ENCODE measurements at places on chromosomes 5 and 9.

- no peaks in the 10 kb centered on the region for H3K4me1 ChIP-seq
- H3K27me3 ChIP-seq: no peaks in the 10 kb centered on the region
- no peak for DNase-seq
- no peaks in the 10 kb centered on the region for H3K36me3 ChIP-seq
- no peak overlapping the region for H3K27ac ChIP-seq
Measured at GRCh38 chr9:3922846-3923245, 377.0 kb downstream of the GLIS3 start.

- H3K27ac ChIP-seq: no peak overlapping the region
- H3K4me1 ChIP-seq: peaks cover 12% of the 10 kb centered on the region
- H3K36me3 ChIP-seq: no peaks in the 10 kb centered on the region
- DNase-seq: no peak
- H3K27me3 ChIP-seq: peaks cover 2% of the 10 kb centered on the region
Measured at GRCh38 chr9:698276-698675, 143.2 kb upstream of the DMRT1 start.

DNA sequence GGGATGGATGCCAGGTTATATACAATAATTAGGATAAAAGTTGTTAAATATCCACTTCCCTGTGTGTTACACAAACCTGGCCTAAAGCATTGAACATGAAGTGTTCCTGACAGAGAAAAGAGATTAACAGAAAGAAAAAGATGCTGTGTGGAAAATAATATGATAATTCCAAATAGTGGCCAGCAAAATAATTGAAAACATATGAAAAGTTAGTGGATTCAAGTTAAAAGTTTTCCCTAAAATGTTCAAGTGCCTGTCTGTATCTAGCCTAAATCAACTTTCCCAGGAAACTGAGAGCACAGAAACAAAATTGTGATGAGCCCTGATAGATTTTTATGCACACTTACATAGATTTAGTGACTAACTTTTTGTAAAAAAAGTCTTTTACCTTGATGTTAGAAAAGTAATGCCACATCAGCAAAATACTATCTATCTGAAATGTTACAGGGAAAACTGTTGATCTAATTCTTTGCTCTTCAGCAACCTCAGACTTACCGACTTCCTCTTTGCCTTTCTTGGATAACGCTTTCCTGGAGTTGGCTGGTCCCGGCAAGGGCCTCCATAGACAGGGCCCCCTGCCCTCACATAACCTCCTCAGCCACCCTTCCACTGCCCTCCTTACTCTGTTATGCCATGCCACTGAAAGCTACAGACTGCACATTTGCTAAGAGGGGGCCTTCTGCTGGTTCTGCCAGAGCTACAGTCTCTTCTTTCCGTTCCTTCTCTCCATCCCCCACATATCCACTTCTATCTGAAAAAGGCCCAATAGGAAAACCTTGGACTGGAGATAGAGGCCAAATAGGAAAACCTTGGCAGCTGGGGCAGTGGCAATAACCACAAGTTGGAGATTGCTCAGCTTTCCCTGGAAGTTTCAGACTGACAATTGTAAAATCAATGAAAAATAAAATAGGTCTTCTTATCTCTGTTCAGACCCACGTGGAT, 44.4 kb downstream of the ZNF474 start:
- H3K4me3 ChIP-seq: no peak overlapping the region
- no peaks in the 10 kb centered on the region for H3K4me1 ChIP-seq
- H3K36me3 ChIP-seq: no peaks in the 10 kb centered on the region
- DNase-seq: no peak
- no peak overlapping the region for H3K27ac ChIP-seq

DNA sequence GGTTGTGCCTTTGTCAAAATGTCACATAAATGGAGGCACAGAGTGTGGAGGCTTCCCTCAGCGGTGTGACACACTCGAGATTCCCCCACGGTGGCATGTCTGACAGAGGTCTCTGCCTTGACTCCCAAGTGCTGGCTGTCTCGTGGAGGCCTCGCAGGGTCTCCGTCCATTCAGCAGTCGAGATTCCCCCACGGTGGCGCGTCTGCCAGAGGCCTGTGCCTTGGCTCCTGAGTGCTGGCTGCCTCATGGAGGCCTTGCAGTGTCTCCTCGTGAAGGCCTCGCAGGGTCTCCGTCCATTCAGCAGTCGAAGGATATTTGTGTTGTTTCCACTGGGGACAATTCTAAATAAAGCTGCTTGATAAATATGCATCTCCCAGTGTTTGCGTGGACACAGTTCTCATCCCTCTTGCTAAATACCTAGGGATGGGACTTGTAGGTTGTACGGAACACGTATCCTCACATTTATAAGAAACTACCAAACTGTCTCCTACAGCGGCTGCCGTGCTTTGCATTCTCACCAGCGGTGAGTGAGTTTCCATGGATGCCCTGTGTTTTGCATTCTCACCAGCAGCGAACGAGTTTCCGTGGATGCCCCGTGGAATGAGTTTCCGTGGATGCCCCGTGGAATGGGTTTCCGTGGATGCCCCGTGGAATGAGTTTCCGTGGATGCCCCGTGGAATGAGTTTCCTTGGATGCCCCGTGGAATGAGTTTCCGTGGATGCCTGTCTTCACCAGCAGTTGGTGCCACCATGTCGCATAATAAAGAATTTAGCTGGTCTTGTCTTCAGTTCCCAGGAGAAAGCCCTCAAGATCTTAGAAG, 25.8 kb downstream of the PNPLA7 start:
- no peaks in the 10 kb centered on the region for H3K36me3 ChIP-seq
- DNase-seq: no peak
- peaks cover 6% of the 10 kb centered on the region for H3K27me3 ChIP-seq
- peaks cover 5% of the 10 kb centered on the region for H3K4me1 ChIP-seq
- H3K27ac ChIP-seq: no peak overlapping the region

DNA sequence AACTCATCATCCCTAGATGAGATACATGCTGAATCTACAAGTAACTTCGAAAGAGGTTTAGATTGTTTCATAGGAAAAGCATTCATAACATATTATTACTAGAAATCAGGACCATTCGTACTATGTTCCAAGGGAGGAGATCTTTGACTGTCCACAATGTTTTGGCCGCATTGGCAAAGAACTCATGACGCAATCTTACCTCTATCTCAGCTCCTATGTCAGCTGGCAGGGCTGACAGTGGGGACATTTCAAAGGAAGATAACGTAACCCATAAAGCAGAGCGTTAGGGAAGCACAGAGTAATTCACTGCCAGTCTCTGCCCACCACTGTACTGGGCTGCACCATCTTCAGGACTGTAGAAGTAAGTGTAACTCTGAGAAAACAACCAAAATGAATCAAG, 69.7 kb downstream of the EFNA5 start:
- H3K27me3 ChIP-seq: peaks cover 13% of the 10 kb centered on the region
- DNase-seq: no peak
- H3K4me3 ChIP-seq: no peak overlapping the region
- no peaks in the 10 kb centered on the region for H3K36me3 ChIP-seq
- no peaks in the 10 kb centered on the region for H3K4me1 ChIP-seq

GRCh38 chr9:758146-758545, 83.4 kb upstream of the DMRT1 start:
- no peak for DNase-seq
- peaks cover 1% of the 10 kb centered on the region for H3K36me3 ChIP-seq
- no peak overlapping the region for H3K27ac ChIP-seq
- H3K4me1 ChIP-seq: peaks cover 42% of the 10 kb centered on the region
- H3K4me3 ChIP-seq: no peak overlapping the region

DNA sequence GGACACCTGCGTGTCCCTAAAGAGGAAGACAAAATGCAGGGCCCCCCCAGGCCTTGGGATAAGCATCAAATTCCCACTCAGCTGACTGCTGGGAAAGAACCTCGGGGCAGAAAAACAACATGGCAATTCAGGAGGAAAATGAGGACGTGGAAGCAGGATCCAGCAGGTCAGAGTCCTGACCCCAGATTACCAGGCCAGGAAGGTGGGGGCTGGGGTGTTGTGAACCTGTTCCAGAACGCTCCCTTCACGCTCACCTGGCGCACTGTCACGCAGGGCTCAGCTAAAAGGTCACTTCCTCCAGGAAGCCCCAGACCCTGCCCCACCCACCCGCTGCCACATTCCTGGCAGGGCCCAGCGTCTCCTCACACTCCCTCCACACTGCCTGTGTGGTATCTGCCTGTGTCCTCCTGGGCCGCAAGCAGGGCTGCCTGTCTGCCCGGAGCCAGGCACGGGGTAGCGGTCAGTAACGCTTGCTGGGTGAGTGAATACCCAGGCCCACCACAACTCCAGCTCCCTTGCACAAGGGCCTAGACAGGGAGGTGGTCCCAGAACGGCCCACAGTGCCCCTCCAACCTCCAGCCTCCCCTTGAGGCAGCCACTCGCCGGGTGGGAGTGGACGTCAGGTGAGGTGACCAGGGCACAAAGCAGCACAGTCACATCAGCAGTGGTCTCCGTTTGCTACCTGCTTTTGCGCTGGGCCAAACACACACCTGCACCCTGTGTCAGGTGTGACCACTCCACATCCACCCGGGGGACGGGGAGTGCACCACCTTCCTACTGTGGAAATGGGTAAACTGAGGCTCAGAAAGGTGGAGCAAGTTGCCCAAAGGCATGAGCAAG, 18.1 kb downstream of the VAV2 start:
- H3K27me3 ChIP-seq: no peaks in the 10 kb centered on the region
- DNase-seq: no peak
- H3K27ac ChIP-seq: no peak overlapping the region

DNA sequence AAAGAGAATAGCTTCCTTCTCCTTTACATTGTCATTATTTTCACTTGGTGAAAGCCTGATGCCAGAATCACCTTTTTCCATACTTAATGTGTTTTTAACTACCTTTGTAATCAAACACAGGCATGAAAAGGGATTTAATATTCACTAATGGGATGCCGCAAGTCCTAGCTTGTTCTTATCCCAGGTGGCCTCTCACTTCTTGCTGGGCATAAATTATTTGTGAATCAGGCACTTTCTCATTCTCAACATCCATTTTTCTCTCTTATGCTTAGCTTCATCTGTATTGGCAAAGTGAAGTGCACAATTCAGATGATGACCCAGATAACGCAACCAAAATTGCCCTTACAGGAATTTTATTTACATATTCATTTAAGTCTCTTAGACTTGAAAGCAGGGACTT, 10.9 kb downstream of the ACTL7B start:
- no peak overlapping the region for H3K27ac ChIP-seq
- H3K4me3 ChIP-seq: no peak overlapping the region
- DNase-seq: no peak
- H3K4me1 ChIP-seq: peaks cover 9% of the 10 kb centered on the region
- no peaks in the 10 kb centered on the region for H3K36me3 ChIP-seq

- no peak for DNase-seq
- H3K4me1 ChIP-seq: no peaks in the 10 kb centered on the region
- H3K27ac ChIP-seq: no peak overlapping the region
Measured at GRCh38 chr5:59264639-59265245, 628.8 kb downstream of the PDE4D start.

- H3K4me3 ChIP-seq: no peak overlapping the region
- no peak for DNase-seq
- peaks cover 7% of the 10 kb centered on the region for H3K27me3 ChIP-seq
- H3K27ac ChIP-seq: no peak overlapping the region
Measured at GRCh38 chr9:75876999-75877640, 13.4 kb upstream of the PCSK5 start.

- peaks cover 47% of the 10 kb centered on the region for H3K36me3 ChIP-seq
- H3K27ac ChIP-seq: peak overlapping the region; percentile 67
- DNase-seq: peak; percentile 61
- peaks cover 31% of the 10 kb centered on the region for H3K4me1 ChIP-seq
- H3K4me3 ChIP-seq: peak overlapping the region; percentile 13
Measured at GRCh38 chr5:156947925-156948324, 15.1 kb downstream of the TIMD4 start.

DNA sequence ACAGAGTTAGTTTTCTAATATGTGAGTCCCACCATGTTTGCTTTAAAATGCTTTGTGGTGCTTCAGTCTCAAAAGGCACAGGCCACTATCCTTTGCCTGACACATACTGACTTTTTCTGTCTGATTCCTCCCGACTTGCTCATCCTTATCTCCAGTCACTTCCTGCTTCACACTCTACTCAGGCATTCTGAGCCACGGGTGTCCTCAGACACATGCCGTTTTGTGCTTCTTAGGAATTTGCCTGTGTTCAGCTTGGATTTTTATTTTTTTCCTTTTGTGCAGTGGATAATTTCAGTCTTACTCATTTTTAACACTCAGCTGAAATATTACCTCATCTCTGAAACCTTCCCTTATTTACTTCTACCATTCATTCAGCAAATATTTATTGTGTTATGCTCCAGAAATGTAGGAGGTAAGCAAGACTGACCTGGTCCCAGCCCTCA, 54.1 kb downstream of the MAN2A1 start:
- H3K36me3 ChIP-seq: peaks cover 26% of the 10 kb centered on the region
- no peak overlapping the region for H3K27ac ChIP-seq
- H3K27me3 ChIP-seq: no peaks in the 10 kb centered on the region

- peaks cover 3% of the 10 kb centered on the region for H3K27me3 ChIP-seq
- H3K4me1 ChIP-seq: no peaks in the 10 kb centered on the region
- no peak for DNase-seq
- no peak overlapping the region for H3K27ac ChIP-seq
- no peak overlapping the region for H3K4me3 ChIP-seq
Measured at GRCh38 chr5:107518190-107518589, 152.5 kb downstream of the EFNA5 start.

- H3K27ac ChIP-seq: no peak overlapping the region
- no peaks in the 10 kb centered on the region for H3K27me3 ChIP-seq
- H3K36me3 ChIP-seq: peaks cover 41% of the 10 kb centered on the region
Measured at GRCh38 chr5:180575571-180575970, 15.7 kb downstream of the SCGB3A1 start.

- H3K27ac ChIP-seq: no peak overlapping the region
- no peaks in the 10 kb centered on the region for H3K4me1 ChIP-seq
- no peak for DNase-seq
- H3K27me3 ChIP-seq: no peaks in the 10 kb centered on the region
- H3K4me3 ChIP-seq: no peak overlapping the region
Measured at GRCh38 chr5:17735761-17736160, 101.5 kb downstream of the TAF11L14 start.

DNA sequence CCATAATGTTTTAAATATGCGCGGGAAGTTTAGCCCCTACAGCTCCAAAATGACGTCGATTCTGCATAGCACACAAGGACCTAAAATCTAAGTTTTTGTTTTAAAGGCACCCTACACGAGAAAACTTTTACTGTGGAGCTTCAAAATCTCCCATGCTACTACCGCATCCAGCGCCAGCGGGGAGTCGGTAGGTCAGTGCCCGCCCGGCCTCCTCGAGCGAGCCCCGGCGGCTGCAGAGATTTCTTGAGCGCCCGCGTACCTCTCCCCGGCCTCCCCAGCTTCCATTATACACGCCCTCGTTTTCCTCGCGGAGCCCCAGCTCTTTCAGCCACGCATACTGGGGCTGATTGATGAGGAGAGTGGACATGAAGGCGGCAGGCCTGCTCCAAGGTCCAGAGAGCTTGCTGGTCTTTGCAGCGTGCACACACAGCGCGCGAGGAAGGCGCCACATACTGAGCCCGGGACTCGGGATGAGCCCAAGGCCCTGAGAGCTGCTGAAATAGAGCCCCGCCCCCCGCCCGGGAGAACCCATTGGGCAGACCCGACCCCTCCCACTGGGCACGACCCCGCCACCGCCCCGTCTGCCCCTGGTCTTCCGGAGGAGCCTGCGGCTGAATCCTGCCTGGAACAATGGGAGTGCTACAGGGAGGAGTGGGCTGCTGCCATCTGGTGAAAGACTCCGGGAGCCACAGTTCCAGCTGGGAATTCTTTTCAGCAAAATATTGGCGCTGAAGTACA, at the start of gene ALDH7A1:
ALDH7A1 (minus strand) TSS at position 472 of the 738 bp plus-strand sequence; CDS start at position 451, 21 bp downstream.
- peak; percentile 49 for DNase-seq
- peaks cover 12% of the 10 kb centered on the region for H3K4me1 ChIP-seq
- peak within 1 kb of the TSS; percentile 85 for H3K4me3 ChIP-seq
- peaks cover 18% of the 10 kb centered on the region for H3K27me3 ChIP-seq
- peak within 1 kb of the TSS; percentile 61 for H3K27ac ChIP-seq

- peaks cover 7% of the 10 kb centered on the region for H3K27me3 ChIP-seq
- H3K36me3 ChIP-seq: no peaks in the 10 kb centered on the region
- no peak overlapping the region for H3K4me3 ChIP-seq
- H3K27ac ChIP-seq: no peak overlapping the region
- no peaks in the 10 kb centered on the region for H3K4me1 ChIP-seq
- no peak for DNase-seq
Measured at GRCh38 chr9:126693428-126693944, 79.8 kb downstream of the LMX1B start.
